ENCODE measurements at places on chromosomes 2 and 18.
A peak's percentile ranks its signal among the peaks of the same experiment; 100 is the strongest.

DNA sequence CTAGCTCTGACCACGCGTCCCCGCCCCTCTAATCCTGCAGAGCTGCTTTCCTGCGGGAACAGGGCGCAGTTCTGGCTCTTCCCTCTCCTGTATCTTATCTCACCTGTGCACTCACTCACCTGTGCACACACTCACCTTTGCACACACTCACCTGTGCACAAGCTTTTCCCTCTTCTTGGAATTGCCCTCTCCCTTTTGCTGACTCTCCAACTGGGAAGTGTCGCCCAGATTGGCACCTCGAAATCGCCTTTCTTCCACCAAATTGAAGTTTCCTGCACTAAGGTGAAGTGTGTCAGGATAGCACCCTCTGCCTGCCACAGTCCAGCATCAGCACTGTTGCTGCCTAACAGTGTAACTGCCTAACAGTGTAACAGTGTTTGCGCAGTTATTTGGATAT, 566 bp upstream of the CMPK2 start:
- DNase-seq = peak; percentile 30

GRCh38 chr18:42025491-42025890, 70.5 kb downstream of the PIK3C3 start:
- DNase-seq = no peak

DNA sequence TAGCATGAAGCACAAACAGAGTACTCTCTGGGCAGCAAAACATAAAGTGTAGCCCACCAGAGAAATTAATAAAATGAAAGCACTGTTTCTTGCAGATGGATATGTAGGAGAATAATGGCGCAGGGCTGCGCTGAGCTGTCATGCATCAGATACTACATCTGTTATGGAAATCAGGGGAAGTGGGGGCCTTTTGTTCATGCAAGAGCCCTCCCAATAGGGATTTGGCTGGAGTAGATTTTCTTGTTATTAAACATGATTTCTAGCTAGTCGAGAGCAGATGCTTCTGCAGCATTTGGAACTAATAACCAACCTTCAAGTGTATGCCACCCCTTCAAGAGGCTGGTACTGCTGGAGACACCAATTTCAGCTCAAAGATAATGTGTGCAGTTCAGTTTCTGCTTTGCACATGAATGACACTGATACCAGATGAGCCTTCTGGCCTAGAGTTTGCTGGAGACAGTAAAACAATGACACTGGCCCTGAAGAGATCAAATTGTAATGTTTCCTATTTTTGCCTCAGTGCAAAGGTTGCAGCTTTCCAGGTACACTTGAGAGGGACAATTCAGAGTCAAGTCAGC, 58.0 kb downstream of the RND3 start:
- no peak for DNase-seq

DNA sequence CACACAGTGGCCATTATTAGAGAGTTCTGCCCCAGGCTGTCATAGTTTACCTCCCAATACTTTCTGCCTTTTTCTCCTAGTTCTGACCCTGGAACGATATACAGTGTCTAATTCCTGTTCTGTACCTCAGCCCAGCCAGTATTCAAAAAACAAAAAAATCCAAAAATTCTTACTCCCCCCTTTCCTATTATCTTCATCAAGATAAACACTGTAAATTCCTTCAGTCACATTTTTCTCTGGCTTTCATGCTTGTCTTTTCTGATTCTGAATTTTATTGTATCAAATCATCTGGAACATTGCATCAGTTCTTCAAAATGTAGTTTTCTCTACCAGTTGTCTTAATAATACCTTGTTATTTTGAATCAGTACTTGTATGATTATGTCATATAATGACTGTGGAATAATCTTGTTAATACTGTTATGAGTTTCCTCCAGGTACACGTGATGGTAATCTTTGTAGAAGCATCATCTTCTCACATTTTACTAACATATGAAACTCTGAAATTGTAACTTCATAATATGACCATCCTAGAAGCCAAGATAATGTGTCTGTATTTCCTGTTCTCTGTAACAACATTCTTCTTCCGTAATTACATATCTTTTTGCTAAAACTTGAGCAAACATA, 79.0 kb upstream of the NOSTRIN start:
- no peak for DNase-seq

GRCh38 chr2:229179628-229180027, 91.5 kb downstream of the PID1 start:
- DNase-seq = no peak

- no peak for DNase-seq
Measured at GRCh38 chr2:6535572-6535971, 330.1 kb downstream of the CMPK2 start.

DNA sequence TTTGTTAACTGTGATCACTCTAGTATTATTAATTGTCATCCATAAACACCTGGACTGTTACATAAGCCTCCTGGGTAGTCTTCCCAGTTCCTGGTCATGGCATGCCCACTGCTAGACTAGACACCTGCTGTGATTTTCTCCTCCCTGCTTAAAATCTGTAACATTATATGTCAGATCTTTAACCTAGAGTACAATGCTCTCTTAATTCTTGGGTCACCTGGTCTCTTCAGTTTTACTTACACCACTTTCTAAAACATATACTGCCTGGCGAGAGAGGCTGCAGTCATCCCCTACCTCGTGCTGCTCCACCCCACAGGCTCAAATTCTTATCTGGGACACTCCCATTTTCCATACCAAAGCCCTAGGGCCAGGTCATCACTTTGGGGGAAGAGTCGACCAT, 161.3 kb downstream of the CDH2 start:
- no peak for DNase-seq

DNA sequence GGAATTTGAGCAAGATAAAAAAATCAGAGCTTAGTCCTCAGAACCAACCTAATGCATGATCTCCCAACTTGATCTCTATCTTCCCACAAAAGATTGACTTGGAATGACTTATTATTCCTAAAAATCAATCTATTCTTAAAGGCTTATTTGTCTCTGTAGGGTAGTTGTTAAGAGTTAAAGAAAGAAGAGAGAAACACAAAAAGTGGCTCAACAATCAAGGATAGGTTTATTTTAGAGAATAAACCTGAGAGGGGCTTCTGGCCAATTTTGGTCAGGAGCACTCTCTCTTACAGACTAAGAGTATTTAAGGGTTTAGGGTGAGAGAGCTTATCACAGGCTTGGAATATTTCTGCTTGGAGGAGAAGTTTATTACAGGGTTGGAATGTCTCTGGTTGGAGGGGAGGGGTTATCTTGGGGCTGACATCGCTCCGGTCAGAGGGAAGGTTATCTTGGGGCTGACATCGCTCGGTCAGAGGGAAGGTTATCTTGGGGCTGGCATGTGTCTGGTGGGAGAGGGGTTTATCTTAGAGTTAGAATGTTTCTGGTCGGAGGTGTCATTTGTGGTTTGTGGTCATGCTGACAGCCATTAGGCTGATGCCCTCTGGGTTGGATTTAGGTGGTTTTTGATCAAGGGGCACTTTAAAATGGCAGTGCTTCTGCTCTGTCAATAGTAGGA, 2.4 kb upstream of the MFF start:
- DNase-seq = no peak

DNA sequence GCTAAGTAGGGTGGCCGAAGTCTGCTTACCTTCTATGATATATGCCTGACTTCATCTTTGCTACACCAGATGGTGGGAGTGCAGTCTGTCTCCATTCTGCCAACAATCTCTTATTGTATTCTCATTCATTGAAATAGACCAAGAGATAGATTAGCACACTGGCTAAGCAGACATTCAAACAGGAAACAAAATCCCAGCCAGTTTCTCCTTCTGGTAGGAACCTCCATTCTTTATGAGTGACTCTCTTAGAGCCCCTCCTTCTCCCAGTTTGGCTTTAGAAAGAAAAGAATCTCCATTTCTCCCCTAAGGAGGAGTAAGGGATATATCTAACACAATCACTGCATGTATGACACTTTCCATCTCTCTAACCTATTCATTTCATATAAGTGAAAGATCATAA, 118.9 kb upstream of the COL5A2 start:
- DNase-seq = no peak

- no peak for DNase-seq
Measured at GRCh38 chr2:145119225-145119624, 599.3 kb upstream of the ZEB2 start.

DNA sequence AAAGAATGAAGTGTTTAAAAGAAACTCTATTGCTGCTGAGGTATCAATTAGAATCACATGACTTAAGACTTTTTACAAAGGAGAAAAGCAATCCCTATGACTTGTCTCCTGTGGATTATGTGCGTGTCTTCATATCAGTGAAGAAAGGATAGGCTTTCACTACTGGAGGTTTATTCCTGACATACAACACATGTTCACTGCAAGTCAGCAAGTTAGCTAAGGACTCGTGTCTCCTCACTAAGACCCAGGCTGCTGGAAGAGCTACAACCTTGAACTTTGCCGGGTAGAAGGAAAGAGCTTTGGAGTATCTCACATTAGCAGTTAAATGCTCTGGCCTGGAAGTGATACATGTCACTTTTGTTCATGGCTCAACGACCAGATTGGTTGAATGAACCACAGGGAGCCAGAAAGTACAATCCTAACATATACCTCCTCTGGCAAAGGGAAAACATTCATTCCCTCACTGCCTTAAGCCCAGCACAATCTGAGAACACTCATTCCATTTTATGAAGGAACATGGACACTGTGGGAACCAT, 215.3 kb downstream of the RNF152 start:
- DNase-seq = no peak

DNA sequence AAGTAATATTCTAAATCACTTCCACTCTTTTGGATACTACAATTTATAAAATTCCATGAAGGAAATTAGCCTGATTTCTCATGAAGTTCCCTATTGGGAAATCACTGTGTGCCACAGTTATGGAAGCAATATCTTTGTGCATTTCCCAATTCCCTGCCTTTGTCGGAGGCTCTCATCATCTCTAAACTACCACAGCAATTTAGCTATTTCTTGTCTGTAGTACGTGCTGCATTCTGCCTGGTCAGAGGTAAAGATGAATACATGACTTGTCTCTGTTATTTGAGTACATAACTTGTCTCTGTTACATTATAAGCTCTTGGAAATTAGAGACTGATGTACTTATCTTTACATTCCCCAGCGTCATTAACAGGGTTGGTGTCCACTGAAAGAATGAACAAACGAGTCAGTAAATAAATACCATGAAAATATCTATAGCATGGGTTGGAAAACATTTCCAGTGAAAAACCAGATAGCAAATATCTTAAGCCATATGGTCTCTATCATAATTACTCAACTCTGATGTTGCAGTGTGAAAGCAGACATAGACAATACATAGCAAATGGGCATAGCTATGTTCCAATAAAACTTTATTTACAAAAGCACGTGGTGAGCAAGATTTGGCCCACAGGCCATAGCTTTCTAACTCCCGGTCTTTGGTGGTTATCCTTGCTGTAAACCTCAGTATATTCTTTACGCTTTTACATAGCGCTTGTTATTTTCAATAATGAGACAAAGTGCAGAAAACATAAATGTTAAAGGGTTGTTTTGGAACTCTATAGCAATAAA, 78.8 kb downstream of the BCL2 start:
- no peak for DNase-seq

DNA sequence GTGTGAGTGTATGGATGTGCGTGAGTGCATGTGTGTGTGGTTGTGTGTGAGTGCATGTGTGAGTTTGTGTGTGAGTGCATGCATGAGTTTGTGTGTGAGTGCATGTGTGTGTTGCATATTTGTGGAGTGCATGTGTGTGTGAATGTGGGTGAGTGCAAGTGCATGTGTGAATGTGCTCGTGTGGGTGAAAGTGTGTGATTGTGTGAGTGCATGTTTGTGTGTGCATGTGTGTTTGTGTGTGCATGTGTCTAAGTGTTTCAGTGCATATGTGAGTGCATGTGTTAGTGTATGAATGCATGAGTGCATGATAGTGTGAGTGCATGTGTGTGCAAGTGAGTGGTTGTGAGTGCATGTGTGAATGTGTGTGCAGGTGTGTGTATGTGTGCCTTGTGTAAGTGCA, 343.4 kb upstream of the SALL3 start:
- DNase-seq = no peak

DNA sequence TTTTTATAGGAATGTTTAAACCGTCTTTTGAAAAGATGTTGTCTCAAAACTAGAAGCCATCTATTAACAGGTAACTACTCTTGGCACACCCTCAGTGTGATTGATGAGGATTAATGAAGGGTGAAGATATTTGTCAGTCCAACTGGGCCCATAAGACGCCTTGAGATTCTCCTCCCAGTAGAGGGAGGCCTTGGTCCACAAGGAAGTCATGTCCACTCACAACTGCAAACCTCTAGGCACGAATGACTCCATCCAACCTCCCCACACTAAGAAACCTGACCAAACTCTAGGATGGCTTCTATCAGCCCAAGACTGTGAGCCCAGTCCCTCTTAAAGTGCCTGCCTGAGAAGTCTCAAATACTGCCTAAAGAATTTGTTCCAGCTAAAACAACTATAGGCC, 19.2 kb upstream of the GRP start:
- DNase-seq = no peak

- no peak for DNase-seq
Measured at GRCh38 chr2:45850558-45850957, 199.1 kb downstream of the PRKCE start.

- no peak for DNase-seq
Measured at GRCh38 chr2:128446049-128446873, 127.6 kb upstream of the HS6ST1 start.

DNA sequence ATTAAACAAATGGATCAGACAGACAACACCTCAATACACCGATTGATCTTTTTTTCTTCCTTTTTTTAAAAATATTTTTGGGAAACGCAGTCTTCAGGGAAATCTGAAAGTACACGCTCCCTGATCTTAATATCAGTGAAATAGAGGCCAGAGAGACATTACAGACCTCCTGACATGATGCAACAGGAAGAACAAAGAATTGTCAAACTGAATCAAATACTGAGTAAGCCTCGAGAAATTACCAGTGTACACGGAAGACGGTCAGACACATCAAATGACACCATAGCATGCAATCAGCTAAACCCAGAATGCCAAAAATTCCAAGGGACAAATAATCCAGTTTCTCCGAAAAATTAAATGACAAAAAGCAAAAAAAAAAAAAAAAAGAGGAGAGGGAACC, 80.2 kb upstream of the NFU1 start:
- DNase-seq = no peak

- DNase-seq = no peak
Measured at GRCh38 chr2:214096208-214096715, 314.6 kb upstream of the VWC2L start.

- DNase-seq = no peak
Measured at GRCh38 chr2:236703373-236703709, 133.7 kb downstream of the ACKR3 start.
